ENCODE measurements at places on chromosomes 11 and 22. TPM values are rescaled to one million over a fixed set of nuclear protein-coding genes. Genes with fewer than 3 reads are reported as not detected.

The POU2AF2 gene
- total RNA-seq: not detected

The OR10D3 gene
- not detected for total RNA-seq

The HTATIP2 gene
- 180 TPM for total RNA-seq

The FGF3 gene
- total RNA-seq: not detected

The OR52E8 gene
- not detected for total RNA-seq

The LINC01488 gene
- not detected for total RNA-seq

The MYEOV gene
- total RNA-seq: 232 TPM

The FOLH1 gene
- not detected for total RNA-seq

The APOA1 gene
- total RNA-seq: not detected

The GNG3 gene
- total RNA-seq: 0.57 TPM

The HINFP gene
- 34.9 TPM for total RNA-seq

The BBS1 gene
- 63.4 TPM for total RNA-seq

The FCHSD2 gene
- total RNA-seq: 20.5 TPM

The CCDC188 gene
- not detected for total RNA-seq

The F2 gene
- total RNA-seq: 0.20 TPM

The DEUP1 gene
- total RNA-seq: not detected

The UBQLNL gene
- not detected for total RNA-seq

The KCNA4 gene
- total RNA-seq: not detected

The GLB1L3 gene
- not detected for total RNA-seq

The PHOX2A gene
- total RNA-seq: not detected

The CSNK2A3 gene
- total RNA-seq: not detected

The B4GALNT4 gene
- 6.1 TPM for total RNA-seq

The CCDC87 gene
- total RNA-seq: 1.0 TPM

The ARSA gene
- total RNA-seq: 16.6 TPM

The JAML gene
- not detected for total RNA-seq

The ZNF74 gene
- 15.2 TPM for total RNA-seq

The IRAG1 gene
- 1.3 TPM for total RNA-seq

The KIF18A gene
- total RNA-seq: 31.1 TPM

The DRD4 gene
- 1.4 TPM for total RNA-seq

The PKDREJ gene
- total RNA-seq: not detected

The SPI1 gene
- total RNA-seq: not detected

The OR8A1 gene
- not detected for total RNA-seq

The CRYBB1 gene
- total RNA-seq: not detected

The CHRM1 gene
- total RNA-seq: not detected

The OR6A2 gene
- total RNA-seq: 0.48 TPM

The PRR33 gene
- not detected for total RNA-seq

The PHLDA2 gene
- 10.7 TPM for total RNA-seq

The VPREB1 gene
- not detected for total RNA-seq

The DEFB131B gene
- not detected for total RNA-seq

The OR2AG1 gene
- not detected for total RNA-seq

The HTR3B gene
- total RNA-seq: not detected

The PGR gene
- total RNA-seq: not detected

The SLC22A12 gene
- not detected for total RNA-seq

The GDPD4 gene
- total RNA-seq: not detected

The SLC17A6 gene
- total RNA-seq: not detected

The NNMT gene
- not detected for total RNA-seq

Data from PC-9 (cell line).